NCI-H69 (cell line): ENCODE measurements at places on chromosomes 16 and 17.

DNA sequence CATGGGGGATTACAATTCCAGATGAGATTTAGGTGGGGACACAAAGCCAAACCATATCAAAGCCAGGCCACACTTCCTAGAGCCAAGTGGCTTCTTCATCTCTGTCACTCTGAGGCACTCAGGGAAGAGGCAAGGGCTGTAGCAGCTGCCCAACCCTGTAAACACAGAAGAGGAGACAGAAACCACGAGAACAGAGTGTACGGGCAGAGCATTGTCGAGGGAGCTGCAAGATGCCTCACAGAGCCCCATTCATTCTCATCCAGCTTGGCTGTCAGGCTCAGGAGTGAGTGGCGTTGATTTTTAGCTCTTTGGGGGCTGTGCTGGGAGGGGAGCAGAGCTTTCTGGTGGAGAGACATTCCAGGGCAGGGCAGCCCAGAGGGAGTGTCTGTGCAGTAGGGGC, 117.2 kb upstream of the SALL1 start:
- DNase-seq, result no peak

GRCh38 chr17:29149431-29150064, 30.6 kb downstream of the MYO18A start:
- DNase-seq, result peak; percentile 67

- peak; percentile 52 for DNase-seq
These were observed 45.1 kb upstream of the CIBAR2 start for GRCh38 chr16:85157372-85157771.

DNA sequence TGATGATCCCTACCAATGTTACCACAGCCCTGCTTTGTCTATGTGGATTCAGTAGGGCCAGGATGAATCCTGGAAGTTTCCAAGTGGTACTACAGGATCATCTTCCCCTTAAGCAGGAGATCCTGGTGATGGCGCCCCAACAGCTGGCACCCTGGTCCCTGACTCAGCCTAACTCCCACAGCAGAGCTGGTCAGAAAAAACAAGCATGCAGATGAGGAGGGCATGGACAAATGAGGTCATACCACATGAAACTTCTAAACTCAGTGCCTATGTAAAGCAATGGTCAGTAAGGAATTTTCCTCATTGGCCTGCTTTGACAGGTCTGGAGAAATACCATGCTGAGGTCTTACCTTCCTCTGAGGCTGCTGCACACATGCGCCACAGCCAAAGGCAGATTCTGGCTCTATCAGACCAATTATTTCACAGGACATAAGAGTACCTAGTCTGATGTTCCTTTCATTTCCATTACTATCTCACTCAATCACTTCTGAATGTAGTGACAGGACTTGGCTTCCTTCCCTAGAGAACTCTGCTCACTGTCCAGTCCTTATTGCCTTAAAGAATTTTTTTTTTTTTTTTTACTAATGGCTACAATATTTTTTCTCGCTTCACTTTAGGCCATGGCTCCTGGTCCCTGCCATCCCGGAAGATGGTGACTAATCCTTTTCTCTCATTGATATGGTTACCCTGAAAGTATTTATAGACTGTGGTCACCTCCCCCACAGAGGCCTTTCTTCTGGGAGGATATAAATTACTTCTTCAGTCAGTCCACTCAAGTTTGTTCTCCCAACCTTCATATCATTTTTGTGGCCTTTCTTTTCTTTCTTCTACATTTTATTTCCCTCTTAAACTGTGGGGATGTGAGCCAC, 525.2 kb upstream of the PSMD7 start:
- DNase-seq, result no peak

GRCh38 chr17:66038125-66038524, 153.8 kb downstream of the CEP112 start:
- DNase-seq, result no peak

GRCh38 chr16:70711211-70712031, 25.6 kb upstream of the MTSS2 start:
- no peak for DNase-seq

DNA sequence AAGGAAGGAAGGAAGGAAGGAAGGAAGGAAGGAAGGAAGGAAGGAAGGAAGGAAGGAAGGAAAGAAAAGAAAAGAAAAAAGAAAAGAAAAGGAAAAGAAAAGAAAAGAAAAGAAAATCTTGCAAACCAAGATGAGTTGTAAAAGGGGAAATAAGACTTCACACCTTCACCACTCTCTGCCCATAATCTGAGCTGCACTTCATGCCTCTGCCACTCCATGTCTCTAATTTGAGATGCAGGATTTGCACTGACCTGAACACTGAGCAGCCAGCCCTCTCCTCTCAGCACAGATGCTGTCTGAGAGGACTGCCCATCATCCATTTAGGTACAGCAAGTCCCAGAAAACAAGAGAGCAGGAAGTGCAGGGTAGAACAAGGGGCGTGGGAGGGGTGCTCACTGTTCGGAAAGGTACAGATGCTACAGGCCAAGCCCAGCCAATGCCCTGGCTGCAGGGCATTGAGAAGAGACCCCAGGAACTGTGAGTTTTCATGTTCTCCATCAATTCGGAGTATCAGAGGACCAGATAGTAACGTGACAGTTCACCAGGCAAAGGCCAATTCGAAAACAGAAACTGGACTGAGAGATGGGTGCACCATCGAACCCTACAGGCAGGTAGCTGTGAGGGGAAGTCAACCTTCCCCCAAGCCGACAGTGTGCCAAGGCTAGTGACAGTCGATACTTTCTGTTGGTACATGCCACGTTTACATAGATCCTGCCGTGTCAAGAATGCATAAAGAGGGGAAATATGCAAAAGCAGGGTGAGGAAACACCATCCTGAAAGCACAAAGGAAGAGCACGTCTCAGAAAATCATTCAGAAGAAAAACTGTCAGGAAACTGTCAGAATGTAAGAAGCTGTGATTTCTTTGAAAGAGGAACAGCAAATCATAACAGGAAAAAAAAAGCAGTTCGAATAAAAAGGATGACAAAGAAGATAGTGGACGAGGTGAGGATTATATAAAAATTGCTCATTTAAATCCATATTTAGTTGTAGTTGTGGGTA, 142.0 kb upstream of the RCVRN start:
- no peak for DNase-seq

DNA sequence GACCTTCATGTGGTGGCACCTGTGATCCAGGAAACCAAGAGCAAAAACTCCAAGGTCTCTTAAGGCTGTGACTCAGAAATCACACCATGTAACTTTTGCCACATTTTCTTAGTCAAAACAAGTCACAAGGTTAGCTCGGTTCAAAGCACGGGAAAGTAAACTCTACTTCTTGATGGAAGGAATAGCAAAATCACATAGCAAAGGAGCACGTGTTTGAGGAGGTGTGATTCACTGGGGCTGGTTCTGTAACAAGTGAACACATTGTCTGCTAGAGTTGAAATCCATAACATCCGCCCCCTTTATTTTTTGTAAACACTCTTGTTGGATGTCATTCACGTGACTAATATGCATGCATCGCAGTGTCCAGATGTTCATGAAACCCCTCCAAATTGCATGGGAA, 415.0 kb upstream of the MAF start:
- no peak for DNase-seq

- DNase-seq, result no peak
These were observed 64.3 kb upstream of the RCVRN start for GRCh38 chr17:9969301-9969935.
